Lung microvascular endothelial cell (primary cell): ENCODE measurements at places on chromosomes 2 and 18. TPM values are rescaled to one million over a fixed set of nuclear protein-coding genes. Genes with fewer than 3 reads are reported as not detected.

Gene LONRF2
- total RNA-seq = under 0.01 TPM in 1 of 2 replicates, not detected in the other

DNA sequence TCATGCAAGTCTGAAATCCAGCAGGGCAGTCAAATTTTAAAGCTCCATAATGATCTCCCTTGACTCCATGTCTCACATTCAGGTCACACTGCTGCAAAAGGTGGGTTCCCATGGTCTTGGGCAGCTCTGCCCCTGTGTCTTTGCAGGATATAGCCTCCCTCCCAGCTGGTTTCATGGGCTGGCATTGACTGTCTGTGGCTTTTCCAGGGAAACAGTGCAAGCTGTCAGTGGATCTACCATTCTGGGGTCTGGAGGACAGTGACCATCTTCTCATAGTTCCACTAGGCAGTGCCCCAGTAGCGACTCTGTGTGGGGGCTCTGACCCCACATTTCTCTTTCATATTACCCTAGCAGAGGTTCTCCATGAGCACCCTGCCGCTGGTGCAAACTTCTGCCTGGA, 220.6 kb upstream of the COPS8 start:
- DNase-seq = no peak

GRCh38 chr2:207506426-207506825, 23.3 kb upstream of the CREB1 start:
- DNase-seq = no peak

- DNase-seq = no peak
These were observed 63.2 kb downstream of the LYPD6 start for GRCh38 chr2:149393614-149394013.

DNA sequence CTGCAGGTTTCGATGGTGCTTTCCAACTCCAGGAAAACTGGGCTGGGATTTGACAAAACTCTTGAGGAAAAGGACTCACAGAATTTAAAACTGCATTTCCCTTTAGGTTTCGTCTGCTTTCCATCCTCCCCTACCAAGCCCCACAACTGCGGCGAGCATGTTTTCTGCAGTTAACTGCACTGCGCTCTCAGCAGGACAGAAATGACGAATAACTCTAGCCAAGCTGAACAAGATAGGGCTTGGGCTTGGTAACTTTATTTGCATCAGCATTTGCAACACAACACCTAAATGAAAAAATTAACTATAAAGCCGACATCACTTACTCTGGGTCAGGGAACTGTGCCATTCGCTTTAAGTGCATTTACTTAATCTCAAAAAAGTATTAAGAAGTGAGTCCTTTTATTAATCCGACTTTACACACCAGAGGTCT, 669 bp upstream of the PIKFYVE start:
- peak; percentile 63 for DNase-seq

DNA sequence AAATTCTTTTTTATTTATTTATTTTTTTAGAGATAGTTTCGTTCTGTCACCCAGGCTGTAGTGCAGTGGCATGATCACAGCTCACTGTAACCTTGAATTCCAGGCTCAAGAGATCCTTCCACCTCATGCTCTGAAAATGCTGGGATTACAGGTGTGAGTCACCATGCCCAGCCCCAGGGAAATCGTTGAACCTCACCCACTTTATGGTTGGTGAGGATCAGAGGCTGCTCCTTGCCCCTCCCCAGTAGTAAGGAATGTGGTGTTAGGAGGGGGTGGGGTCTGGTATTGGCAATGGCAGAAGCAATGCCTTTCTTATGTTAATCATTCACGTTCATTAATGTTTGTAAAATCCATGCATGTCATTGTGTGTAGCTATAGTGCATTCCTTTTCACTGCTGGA, 161.9 kb downstream of the SUCLG1 start:
- no peak for DNase-seq

DNA sequence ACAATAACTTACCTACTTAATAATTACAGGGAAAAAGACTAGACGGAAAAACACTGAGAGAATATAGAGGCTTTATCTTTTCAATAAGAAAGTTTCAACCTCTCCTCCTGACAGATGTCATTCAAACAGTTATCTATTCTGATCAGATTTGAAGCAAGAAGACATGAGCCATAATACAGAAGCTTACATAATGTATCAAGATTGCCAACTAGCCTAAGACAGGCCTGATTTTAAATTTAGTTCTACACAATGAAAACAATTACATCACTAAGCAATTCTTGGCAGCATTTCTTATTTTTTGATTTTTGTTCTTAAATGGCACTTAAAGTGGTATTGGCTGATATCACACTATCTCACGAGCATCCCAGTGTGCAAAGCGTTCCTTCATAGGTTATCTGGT, 41.6 kb downstream of the GPR155 start:
- DNase-seq = peak; percentile 12
